ENCODE measurements at places on chromosomes 11 and 22.

DNA sequence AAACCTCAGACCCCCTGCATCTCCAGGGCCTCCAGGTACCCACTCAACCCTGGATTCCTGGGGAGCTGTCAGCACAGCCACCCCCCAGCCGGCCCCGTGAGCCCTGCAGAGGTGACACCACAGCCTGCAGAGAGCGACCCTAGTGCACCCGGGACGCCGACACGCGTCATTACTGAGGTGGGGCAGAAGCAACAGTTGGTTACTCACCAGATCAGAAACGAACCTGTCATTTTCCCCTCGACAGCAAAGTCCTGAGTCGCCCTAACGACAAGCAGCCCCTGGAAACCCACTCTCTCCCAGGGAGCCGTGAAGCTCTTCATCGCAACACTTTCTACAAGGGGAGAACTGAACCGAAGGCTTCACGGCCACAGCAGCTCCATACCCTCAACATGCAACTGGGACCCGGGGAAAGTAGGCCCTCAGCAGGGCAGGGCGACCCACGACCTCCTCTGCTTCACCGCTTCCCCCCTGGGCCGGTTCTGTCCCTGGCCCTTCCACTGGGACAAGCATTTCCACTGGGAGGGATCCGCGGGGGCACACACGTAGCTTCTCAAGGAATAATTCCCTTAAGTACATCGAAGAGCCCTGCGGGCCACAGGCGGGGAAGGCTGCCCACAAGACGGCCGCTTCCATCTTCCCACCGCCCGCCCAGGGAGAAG is 1.6 kb downstream of the BRD1 start:
- peak; percentile 37 for DNase-seq

GRCh38 chr11:41868606-41869005 is 409.2 kb upstream of the LRRC4C start:
- DNase-seq: no peak

DNA sequence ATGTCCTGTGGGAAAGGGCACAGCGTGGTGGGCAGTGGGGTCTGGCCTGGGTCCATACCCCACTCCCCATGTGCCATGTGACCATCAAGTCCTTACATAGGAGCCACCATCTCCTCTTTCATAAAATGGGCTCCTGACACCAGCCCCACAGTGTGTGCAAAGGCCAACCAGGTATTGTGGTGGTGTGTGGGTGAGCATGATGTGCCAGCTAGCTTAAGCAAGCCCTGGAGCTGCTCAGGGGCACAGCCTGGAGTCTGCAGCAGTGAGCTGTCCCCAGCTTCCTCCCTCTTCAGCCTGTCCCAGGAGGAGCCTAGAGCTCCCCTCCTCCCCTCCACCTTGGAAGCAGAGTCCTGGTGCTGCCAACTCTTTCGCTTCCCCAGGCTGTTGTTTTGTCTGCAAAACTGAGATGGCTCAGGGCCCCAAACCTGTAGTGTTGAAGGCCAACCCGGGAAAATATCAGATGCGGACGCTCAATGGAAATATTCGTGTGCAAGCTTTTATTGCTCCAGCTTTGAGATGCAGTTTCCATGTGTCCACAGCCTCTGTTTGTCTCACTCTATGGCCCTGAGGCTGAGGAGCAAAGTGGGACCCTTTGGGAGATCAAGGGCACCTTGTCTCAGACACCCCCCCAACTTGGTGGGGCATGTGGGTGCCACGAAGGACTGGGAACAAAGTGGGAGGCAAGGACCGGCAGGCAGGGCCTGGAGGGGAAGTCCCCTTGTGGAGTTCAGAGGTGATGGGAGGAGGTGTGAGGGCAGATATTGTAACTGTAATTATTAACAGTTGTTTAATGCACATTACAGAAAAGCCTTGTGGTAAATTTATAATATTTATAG is 92.6 kb downstream of the CTTN start:
- DNase-seq: no peak

GRCh38 chr11:1807264-1807995 is 27.4 kb upstream of the SYT8 start:
- no peak for DNase-seq

GRCh38 chr11:1129611-1130160 is 28.1 kb upstream of the MUC5AC start:
- no peak for DNase-seq

DNA sequence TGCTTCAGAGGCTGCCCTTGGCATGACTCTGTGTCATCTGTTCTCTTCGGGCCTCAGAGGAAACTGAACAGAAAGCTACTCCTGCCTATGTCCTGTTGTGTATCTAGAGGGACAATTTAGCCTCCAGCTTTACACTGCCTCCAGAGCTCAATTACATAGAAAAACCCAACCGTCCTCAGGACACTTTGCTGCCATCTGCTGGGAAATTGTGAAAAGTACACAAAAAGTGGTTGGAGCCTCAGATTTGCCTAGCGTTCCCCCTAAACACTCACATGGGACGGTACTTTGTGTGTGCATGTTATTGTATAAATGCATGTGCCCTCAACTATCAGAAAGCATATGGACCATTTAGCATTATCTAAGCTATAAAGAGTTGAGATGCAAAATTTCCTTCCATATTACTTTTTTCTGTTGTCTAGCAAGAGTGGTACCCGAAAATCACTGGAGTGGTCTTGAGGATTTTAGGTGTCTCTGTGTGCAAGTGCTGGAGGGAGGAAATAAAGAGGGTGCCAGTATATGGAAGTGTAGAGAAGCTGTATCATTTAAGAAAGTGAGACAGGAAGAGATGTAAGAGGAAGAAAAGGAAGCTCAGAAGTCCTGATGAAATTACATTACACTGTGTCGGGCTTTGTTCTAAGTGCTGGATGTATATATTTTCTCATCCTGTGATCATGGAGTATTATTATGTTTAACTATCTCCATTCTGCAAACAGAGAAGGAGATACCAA is 8.7 kb upstream of the MS4A4E start:
- DNase-seq: peak; percentile 56

DNA sequence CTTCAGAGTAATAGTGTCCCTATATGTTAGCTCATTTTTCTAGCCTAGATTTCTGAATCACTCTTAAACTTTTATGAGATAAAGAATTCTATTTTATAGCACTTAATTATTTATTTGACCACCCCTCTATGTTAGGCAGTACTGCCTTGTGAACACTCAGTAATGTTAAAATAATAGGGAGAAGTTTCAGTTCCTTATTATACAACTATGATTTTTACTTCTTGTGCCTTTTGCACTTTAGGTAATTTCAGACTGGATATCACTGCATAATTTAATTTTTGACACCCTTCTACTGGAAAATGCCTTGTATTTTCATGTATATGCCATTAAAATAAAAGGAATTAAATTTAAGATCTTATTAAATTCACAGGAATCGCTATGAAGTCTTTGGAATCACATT is 3.1 kb downstream of the BCO2 start:
- no peak for DNase-seq

DNA sequence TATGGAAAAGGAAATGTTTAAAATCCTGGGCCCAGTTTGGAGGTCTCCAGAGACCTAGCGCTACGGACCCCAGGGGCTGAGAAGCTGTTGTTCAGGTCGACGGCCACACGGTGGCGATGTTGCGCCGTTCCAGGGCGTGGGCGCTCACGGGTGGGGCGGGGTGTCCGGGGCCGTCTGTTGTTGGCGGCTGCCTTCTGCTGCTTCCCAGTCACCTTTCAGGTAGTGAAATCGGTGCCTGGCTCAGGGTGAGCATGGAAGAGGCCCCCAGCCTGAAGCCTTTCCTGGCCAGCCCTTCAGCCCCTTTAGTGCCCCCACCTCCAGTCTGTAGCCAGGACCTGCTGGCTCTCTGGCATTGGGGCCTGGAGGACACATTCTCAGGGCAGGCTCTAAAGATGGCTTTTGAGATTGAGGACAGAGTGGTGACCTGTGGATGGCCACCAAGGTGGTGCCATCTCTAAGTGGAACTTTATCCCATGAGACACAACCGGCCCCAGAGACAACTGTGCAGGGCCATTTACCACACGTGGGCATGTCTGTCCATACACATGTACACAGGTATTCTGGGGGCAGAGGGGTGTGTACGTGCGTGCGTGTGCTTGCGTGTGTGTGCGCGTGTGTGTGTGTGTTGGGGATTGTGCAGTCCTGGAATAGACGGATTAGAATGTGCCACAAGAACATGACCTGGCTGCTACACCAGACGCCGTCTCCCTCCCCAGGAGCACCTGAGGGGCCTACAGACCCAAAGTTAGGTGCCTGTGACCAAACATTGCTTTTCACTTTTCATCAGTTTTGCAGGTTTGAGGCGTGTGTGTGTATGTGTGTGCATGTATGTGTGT is 53.8 kb downstream of the ST14 start:
- peak; percentile 75 for DNase-seq

- DNase-seq: no peak
Measured at GRCh38 chr11:125329786-125330185, 165.2 kb downstream of the PKNOX2 start.

DNA sequence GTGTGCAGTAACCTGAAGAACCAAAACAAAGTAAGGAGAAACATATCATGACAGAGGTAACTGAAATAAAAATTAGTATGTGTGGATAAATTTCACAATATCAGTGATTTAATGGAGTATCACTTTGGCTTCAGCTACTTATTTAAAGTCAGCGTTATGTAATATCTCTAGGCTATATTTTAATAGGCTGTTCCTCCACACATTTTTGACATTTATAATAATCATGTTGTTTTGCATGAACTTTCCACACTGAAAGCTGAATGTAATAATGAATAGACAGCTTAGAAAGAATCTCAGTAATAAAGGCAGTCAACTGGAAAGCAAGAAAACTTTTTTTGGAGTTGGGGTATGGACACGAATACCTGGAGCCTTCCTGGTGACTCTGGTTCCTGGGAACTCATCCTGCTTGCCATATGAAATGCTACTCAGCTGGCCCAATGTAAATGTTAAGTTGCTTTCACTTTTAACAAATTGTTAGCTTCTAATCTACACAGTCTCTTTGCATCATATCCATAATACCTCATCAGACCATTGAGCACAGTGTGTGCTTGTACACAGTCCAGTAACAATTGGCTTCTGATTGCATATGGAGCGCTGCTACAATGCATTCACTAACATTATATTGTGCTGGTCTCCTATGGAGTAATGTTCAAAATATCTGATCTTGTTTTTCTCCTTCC is 257.7 kb downstream of the SOX6 start:
- no peak for DNase-seq

GRCh38 chr11:58927393-58928106 is 11.7 kb upstream of the GLYATL1 start:
- peak; percentile 43 for DNase-seq

DNA sequence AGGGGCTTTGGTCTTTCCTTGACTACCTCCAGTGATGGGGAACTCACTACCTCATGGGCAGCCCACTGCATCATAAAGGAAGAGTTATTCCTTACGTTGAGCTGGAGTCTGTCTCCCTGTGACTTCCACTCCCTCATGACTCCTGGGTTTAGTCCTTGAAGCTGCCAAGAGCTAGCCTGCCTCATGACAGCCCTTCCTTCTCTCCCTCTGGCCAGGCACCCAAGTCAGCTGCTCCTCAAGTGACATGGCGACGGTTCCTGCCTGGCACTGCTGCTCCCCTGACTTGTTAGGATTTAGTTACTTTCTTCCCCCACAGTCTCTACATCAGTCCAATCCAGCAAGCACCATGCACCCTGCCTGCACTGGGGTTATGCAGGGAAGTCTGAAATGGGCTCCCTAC is 196.1 kb upstream of the TBCEL start:
- DNase-seq: no peak

- no peak for DNase-seq
Measured at GRCh38 chr11:57338142-57338541, at the start of gene P2RX3. P2RX3 (plus strand) TSS chr11:57338352; CDS start chr11:57338551, 199 bp downstream.

DNA sequence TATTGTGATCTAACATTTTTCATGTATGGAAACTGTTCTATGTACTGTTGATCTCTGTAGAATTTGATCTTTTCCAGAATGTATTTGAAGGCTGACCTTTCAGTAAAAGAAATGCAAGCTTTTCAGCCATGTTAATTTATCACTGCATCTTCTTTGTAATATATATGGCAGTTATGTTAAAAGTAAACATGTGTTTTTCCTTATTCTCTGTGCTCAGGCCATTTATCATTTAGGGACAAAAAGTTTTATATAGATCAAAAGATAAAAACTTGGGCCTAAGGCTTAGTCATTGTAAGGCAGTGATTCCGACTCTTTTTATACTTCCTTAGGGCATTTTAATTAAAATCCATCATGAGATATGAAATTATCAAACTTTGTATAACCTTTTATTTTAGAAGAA is 48.7 kb downstream of the KDM2A start:
- DNase-seq: no peak

- no peak for DNase-seq
Measured at GRCh38 chr22:22682807-22683667, 38.6 kb downstream of the GGTLC2 start.

DNA sequence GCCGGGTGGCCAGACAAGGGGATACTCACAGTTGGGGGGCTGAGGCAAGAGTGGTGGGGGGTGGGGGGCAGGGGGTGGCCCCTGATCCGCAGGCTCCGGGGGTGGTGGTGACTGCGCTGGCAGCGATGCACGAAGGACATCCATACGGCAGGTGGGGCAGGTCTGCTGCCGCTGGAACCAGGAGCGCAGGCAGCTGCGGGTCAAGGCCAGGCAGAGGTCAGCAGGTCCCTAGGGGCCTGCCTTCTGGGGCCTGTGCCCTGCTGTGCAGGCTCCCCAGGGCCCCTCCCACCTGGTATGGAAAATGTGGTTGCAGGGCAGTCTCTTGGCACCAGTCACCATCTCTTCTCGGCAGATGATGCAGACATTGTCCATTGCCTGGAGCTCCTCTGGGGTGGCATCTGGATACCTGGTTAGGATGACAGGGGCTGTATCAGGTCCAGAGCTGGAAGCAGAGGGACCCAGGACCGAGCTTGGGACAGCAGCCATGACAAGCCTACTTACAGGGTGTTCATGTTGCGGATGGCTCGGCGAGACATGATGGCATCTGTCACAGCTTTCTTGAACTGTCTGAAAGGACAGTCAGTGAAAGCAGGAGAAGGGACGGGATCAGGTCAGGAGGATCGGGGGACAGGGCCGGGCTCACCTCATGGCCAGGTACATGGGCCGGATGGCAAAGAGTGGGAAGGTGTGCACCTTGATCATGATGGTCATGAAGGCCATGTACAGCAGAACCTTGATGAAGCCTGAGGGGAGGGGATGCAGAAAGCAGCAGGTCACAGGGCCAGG is 3.5 kb downstream of the SYVN1 start:
- DNase-seq: no peak

- no peak for DNase-seq
Measured at GRCh38 chr22:26744892-26745808, 87.8 kb downstream of the MIAT start.

DNA sequence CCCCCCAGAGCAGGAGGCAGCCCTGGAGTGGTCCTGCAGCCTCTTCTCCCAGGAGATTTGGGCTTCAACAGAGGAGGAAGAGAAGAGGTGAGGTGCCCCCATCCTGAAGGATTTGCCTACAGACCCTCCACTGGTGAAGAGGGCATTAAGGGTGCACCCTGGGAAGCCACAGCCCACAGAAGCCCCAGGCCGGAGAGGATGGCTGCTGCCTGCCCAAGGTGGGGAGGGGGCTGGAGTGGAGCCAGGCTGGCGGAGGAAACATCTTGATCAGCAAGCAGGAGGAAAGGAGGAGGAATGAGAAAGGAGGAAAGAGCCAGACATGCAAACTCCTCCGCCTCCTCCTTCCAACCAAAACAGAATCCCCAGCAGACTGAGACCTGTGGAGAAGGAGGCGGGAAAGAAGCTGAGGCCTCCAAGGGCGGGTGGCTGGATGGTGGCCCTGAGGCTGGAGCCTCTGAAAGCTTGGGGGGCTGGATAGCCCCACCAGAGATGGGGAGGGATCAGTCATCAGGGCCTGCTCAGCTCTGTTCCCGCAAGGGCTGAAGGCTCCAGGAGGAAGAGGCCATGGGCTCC is 31.3 kb downstream of the ARRB1 start:
- DNase-seq: no peak

GRCh38 chr22:30890686-30891442 is 77.7 kb downstream of the MORC2 start:
- peak; percentile 36 for DNase-seq

All from cardiac muscle cell (in vitro differentiated cells and primary cell).